NCI-H1436 treated with DMSO at 0.1 percent for 48 hours (cell line): ENCODE measurements at places on chromosomes 16 and 17.

DNA sequence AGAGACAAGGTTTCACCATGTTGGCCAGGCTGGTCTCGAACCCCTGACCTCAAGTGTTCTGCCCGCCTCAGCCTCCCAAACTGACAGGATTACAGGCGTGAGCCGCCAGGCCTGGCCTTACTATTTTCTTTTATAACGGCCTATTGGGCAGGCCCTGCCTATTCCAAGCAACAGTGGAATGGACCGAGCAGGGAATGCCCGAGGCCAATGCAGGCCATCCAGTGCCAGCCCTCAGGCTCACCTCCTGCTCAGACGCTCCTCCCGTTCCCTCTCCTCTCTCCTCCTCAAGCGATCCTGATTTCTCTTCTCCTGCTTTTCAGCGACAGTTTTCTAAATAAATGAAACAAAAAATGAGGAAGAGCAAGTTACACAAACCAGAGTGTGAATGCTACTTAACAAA lies 12.4 kb downstream of the HBQ1 start:
- no peak for DNase-seq

- DNase-seq, result no peak
Measured at GRCh38 chr17:9255833-9256232, 234.5 kb downstream of the NTN1 start.

DNA sequence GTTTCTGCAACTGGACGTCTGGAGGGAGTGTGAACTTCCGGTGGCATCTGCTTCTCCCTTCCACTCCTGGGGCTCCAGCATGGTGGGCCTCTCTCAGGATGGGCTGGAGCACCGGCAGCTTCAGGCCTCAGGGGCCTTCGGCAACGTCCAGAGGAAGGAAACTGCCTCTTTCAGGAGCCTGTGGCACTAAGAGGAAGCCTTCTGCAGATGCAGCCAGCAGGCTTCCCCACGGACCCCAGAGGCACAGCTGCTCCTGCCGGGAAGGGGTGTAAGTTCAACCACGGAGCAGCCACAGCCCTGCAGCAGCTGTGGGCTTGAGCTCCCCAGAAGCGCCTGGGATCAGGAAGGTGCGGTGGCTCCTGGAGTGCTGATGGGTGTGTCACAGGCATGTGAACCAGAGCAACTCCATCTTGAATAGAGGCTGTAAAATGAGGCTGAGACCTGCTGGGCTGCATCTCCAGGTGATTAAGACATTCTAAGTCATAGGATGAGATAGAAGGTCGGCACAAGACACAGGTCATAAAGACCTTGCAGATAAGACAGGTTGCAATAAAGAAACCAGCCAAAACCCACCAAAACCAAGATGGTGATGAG lies 50.8 kb upstream of the KLHDC4 start:
- DNase-seq, result no peak

DNA sequence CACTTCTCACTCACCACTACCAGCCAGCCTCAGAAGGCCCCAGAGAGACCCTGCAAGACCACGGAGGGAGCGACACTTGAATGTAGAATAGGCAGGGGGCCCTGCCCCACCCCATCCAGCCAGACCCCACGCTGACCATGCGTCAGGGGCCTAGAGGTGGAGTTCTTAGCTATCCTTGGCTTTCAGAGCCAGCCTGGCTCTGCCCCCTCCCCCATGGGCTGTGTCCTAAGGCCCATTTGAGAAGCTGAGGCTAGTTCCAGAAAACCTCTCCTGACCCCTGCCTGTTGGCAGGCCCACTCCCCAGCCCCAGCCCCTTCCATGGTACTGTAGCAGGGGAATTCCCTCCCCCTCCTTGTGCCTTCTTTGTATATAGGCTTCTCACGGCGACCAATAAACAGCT lies 5.1 kb upstream of the PDK2 start:
- no peak for DNase-seq

DNA sequence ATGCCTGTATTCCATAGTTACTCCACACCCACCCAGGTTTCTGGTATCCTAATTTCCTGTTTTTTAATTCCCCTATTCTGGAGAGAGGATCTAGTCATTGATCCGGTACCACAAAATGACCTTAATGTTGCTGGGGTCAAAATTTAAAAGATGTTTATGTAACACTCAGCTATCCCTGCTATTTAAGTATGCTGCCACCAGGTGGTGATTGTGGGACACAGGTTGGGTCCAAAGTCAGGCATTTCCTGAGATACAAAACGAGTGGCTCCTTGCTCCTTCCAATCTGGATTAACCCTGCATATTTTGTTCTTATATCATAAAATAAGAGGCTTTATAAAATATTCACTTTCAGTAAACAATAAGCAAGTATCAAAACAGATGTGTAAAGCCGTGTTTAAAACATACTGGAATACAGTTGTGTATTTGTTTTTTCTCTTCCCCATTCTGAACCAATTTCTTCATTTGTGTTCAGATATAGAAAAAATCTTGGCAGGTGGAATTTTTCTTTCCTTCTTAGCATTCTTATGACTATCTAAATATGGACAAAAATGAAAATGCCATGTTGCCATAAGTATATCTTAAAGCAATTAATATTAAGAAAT lies 16.3 kb downstream of the HS3ST4 start:
- DNase-seq, result no peak

- DNase-seq, result no peak
Measured at GRCh38 chr16:50665128-50665878, 15.8 kb downstream of the SNX20 start.

GRCh38 chr17:49469831-49470810 lies 25.0 kb upstream of the NGFR start:
- DNase-seq, result no peak

DNA sequence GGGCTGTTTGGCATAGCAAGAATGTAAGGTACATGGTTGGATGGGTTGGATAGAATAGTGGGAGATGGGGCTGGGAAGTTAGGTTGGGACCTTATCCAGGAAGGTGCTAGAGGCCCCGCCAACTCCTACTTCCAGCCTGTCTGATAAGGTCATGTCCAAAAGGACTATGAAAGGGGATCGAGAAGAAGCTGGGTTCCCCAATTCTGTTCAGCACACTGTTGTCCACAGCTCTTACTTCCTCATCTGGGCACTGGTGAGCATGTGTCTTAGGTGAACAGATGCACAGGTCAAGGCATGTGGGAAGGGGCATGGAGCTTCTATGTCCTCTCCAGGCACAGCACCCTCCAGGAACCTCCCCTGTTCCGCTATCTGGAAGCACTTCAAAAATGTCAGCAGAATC lies 5.6 kb upstream of the ULK2 start:
- DNase-seq, result no peak

- DNase-seq, result no peak
Measured at GRCh38 chr16:85574672-85575475, 38.2 kb upstream of the GSE1 start.

DNA sequence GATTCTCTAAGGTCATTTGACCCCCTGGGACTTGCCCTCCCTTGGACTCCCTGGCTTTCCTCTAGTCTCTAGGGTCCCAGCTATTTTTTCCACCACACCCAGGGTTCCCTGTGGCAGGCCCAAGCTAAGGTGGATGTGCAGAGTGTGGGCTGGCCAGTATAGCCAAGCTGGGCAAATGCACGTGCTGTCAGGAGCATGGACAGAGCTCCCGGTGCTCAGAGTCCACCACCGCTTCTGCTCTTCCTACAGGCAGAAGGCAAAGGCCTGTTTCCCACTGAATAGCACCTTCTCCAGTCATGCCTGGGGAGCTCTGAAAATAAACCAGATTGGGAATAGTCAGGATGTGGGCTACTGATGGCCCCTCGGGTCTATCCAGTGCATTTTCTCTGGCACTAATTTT lies 53.3 kb downstream of the GNAO1 start:
- DNase-seq, result no peak

DNA sequence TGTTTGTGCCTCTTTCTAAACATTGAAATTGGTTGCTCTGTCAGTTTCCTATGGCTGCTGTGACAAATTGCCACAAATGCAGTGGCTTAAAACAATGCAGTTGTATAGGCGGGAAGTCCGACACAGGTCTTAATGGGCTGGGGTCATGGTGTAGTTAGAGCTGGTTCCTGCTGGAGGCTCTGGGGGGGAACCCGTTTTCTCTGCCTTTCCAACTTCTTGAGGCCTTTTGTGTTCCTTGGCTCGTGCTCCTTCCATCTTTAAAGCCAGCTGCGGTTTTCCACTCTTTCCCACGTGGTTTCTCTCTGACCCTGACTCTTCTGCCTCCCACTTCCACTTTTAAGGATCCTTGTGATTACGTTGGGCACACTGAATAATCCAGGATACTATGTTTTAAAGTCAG lies 12.5 kb downstream of the EPN2 start:
- DNase-seq, result no peak

- DNase-seq, result no peak
Measured at GRCh38 chr16:67967958-67968399, 458 bp downstream of the SLC12A4 start.

DNA sequence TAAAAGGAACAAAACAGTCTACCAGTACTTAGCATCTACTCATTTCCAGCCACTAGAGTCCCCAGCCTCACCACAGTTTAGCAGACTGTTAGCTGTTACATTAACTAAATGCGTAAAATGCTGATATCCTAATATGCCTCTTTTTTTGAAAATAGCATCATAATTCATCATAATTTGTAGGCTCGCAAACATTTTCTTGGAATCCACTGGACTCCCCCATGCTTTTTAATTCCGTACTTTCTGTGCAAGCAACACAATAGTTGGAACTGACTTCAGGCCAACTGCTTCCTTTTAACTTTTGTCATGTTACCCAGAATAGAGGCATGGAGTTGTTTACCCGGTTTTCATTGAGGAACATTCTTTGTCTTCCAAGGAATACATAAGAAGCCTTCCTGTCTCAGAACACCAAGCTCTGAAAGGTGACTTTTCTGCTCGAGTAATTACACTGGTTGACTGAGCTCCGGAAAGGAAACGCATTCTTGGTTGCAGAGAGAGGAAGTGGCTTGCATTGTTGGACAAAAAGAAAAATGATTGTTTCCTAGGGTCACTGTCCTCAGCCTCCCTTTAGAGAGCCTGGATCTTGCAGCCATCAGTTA lies 30.9 kb upstream of the SEC14L1 start:
- DNase-seq, result no peak

DNA sequence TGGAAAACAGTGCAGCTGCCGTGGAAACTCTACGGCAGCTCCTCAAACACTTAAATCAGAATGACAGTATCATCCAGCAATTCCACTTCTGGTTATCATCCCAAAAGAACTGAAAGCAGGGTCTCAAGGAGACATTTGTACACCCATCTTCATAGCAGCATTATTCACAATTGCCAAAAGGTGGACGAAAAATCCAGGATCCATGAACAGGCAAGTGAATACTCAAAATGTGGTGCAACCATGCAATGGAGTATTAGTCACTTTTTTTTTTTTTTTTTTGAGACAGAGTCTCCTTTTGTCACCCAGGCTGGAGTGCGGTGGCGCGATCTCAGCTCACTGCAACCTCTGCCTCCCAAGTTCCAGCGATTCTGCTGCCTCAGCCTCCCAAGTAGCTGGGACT lies 10.6 kb upstream of the AATK start:
- no peak for DNase-seq

GRCh38 chr16:86747761-86748160 lies 169.4 kb downstream of the FOXL1 start:
- DNase-seq, result no peak

DNA sequence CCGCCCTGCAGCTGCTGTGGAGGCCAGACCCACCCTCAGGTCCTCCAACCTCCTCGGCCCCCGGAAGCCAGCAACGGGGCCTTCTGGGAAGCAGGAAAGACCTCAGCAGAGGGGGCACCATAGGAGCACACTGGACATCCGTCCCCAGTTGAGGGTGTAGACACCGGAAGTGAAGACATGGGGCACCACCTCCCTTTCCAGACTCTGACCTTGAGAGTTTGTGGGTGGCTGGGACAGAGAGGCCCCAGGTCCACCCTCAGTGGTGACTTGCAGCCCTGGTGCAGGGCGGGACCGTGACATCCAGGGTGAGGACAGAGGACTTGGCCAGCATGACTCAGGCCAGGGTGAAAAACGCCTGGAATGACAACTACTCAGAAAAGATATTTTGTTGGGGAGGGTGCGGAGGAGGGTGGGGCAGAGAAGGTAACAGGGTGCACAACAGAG lies 19.9 kb downstream of the CEP295NL start:
- DNase-seq, result no peak

DNA sequence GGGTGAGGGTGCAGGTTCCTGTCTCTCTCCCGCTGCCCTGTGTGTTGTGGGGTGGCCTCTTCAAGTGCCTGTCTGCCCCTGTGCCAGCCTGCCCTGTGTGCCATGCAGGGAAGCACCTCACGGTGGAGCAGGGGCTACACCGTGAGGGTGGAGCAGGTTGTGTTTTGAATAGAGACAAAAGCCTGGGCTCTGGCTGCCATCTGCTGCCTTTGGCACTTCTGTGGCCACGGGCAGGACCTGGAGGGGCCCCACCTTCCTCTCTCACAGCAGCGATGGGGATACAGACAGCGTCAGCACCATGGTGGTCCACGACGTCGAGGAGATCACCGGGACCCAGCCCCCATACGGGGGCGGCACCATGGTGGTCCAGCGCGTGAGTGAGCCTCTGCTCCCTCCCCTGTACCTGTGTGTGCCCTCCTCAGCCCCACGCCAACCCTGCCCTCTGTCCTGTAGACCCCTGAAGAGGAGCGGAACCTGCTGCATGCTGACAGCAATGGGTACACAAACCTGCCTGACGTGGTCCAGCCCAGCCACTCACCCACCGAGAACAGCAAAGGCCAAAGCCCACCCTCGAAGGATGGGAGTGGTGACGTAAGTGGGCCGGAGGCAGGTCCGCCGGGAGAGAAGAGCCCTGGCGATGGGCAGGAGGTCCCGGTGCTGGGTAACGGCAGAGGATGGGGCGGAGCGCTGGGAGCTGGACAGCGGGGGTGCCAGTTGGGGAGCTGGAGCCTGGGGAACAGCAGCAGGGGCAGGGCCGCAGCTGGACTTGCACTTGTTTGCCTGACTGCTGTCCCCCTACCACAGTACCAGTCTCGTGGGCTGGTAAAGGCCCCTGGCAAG lies 5.4 kb upstream of the C17orf107 start:
- DNase-seq, result no peak

DNA sequence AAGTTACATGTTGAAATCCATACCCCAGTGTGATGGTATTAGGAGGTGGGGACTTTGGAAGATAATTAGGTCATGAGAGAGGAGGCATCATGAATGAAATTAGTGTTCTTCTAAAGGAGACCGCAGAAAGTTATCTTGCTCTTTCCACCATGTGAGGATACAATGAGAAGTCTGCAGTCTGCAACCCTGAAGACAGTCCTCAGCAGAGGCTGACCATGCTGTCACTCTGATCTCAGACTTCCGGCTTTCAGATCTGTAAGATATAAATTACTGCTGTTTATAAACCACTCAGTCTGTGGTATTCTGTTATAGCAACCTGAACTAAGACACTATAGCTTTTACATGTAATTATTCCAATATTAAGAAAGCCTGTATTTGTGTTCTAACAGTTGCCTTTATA lies 116.7 kb upstream of the CES5A start:
- no peak for DNase-seq

GRCh38 chr16:70611785-70612303 lies 34.5 kb upstream of the IL34 start:
- DNase-seq, result no peak
